ENCODE measurements at places on chromosomes 11 and 22.

DNA sequence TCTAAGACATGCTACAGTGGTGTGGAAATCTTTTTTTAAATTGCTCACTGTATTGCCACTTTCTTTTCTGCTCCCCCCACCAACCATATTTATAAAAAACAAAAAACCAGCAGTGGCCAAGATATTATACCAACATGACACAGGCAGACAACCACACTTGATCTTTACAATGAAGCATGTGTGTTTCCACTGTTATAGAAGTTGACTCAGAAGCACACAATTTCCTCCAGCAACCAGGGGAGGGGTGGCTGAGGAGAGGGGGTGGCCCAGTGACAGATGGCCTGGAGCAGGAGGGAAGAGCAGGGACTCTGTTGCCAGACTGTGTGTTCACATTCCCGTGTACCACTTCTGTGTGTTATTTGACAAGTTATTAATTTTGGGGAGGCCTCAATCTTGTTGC lies 14.8 kb downstream of the CD59 start:
- no peak for DNase-seq

- no peak for DNase-seq
These were observed 2.3 kb downstream of the DMC1 start for GRCh38 chr22:38567531-38568285.

- DNase-seq = peak; percentile 45
These were observed 43.2 kb downstream of the PANX1 start for GRCh38 chr11:94171693-94172440.

DNA sequence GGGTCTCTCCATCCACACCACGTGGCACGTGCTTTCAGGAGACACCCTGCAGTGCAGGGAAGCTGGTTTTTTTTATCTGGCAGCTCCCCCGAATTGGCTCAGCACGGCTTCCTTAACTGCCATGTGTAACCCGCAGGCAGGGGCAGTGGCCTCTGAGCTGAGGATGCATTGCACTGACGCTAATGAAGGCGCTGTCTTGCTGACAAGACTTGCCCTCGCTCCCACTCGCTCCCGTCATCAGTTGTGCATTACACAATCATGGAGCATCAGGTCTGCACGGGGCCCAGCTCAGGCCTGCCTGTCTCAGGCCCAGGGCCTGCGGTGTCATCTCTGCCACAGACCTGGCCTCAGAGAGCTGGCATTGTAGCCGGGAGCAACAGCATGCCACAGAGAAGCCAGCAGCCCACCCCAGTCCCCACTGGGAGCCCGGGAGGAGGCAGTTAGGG lies 95.9 kb downstream of the ARHGAP8 start:
- DNase-seq = no peak

DNA sequence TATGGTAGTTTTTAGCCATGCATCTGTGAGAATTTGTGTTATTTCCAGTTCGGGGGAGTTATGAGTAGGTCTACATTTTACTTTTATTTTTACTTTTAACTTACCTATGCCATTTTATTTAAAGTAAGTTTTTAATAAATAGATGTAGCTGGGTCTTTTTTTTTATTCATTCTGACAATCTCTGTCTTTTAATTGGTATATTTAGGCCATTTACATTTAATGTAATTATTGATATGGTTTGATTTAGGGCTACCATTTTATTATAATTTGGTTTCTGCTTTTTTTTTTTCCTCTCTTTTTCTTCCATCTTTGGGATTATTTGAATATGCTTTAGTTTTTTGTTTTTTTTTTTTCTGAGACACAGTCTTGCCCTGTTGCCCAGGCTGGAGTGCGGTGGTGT lies 1.9 kb downstream of the SWAP70 start:
- no peak for DNase-seq

DNA sequence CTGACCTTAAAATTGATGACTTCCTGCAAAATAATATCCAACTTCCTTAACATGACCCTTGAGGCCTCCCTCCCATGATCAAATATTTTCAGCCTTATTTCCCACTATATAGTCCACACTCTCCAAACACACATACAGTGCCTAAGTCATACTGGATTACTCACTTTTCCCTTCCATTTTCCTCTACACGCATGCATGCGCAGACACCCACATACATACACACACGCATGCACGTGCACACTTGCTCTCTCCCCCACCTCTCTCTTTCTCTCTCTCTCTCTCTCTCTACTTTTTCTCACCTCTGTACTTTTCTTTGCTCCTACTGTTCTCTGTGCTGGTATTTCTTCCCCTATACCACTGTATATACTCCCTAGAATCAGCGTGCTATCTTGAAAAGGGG lies 28.1 kb downstream of the DLG2 start:
- DNase-seq = no peak

DNA sequence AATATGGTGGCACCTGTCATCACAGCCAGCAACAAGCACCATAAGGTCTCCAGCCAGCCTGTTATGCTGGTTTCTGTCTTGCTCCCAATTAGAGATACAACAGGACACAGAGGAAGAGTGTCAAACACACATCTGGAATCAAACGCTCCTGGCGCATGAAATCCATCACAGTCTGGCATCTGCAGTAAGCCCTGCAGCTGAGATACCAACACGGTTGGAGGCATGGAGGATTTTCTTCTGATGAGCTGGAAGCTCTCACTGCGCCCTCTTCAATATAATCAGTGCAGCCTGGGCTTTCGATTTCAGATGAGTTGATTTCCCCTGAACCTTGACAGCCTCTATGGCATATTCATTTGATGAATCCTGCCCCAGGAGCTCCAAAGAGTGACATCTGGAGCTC lies 27.8 kb upstream of the CARS1 start:
- DNase-seq = no peak

DNA sequence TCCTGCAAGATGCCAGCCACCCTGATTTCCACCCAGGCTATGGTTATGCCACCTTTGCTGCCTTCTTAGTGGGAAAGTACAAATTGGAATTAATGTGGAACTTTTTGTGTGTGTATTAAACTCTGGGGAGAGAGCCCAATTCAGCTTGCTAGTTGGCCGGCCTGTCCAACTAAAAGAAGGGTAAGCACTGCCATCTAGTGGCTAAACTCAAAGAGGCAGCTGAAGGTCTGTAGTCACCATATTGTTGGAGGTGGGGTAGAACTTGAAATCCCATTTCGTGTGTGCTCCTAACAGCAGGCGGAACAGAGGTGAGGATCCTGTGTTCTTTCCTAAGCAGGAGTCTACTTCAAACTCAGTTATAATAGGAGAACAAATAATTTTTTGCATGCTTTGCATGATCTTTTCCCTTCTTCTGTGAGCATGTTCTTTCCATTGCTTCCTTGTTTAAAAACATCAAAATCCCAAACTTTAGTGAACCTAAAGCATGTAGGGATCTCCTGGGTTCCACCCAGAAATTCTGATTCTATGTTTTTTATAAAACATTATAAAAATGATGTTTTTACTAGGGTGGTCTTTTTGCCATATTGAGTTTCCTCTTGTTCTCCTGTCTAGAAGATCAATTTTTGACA lies 138.8 kb upstream of the SORL1-AS1 start:
- peak; percentile 75 for DNase-seq

- no peak for DNase-seq
These were observed 689 bp upstream of the TMEM126A start for GRCh38 chr11:85647078-85647477.

DNA sequence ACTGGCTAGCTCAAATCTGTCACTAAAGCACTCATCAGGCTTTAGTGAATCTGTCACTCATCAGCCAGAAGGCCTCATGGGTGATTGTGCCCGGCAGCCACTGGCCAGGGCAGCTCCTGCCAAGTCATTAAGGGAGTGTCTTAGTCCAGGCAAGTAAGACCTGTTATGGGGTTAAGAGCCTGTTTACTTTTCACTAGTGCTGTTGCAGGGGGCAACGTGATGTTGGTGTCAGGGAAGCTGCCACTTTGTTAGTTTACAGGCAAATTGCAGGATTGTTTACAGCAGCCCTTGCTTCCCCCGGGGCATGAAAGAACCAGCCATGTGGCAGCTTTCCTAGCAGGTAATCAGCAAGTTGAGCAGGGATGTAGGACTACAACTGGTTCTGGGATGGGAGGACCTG lies 155.6 kb upstream of the NCAM1 start:
- no peak for DNase-seq
